Thyroid gland (tissue), 4 donors: ENCODE measurements at places on chromosomes 1 and 21.
A peak's percentile ranks its signal among the peaks of the same experiment; 100 is the strongest.

GRCh38 chr1:205947024-205947423, 3.8 kb upstream of the SLC26A9 start:
- no peak overlapping the region for H3K4me3 ChIP-seq
- no peaks in the 10 kb centered on the region for H3K36me3 ChIP-seq
- peak; percentile 83 for DNase-seq
- H3K27me3 ChIP-seq: no peaks in the 10 kb centered on the region
- H3K4me1 ChIP-seq: peaks cover 46% of the 10 kb centered on the region
- H3K27ac ChIP-seq: peak overlapping the region; percentile 65

DNA sequence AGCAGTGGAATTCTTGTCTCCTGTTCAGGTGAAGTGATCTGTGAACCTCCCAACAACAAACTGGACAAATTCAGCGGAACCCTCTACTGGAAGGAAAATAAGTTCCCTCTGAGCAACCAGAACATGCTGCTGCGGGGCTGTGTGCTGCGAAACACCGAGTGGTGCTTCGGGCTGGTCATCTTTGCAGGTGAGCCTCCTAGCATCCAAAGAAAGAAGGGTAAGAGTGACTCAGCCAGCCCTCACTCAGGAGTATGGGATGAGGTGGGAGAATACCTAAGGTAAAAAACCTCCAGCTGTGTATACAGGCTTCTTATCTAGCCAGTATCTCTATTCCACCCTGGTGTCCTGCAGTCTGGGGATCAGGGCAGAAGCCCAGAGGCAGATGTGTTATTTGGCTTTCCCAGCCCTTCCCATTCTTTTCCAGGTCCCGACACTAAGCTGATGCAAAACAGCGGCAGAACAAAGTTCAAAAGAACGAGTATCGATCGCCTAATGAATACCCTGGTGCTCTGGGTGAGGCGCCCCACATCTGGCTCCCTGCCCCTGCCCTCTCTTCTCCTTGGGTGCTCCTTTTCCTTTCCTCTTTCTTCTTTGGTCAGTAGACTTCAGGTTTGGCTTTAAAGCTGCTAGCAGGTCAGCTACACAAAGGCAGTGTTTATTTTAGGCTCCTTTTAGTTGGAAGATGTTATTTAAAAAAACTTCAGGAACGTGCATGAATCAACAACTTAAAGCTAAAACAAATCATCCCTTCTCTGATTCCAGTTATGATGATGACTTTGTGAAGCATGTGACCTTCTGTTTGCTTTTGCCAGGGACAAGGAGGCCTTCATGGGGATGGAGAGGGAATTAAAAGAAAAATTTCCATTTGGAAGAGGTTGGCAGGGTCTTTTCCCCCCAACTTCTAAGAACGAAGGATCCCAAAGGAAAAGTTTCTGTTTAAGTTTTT, 9.0 kb downstream of the ATP8B2 start:
- H3K36me3 ChIP-seq: peaks cover 15% of the 10 kb centered on the region
- peak; percentile 13 for DNase-seq
- peak overlapping the region; percentile 67 for H3K27ac ChIP-seq
- no peaks in the 10 kb centered on the region for H3K27me3 ChIP-seq
- H3K4me1 ChIP-seq: peaks cover 17% of the 10 kb centered on the region

GRCh38 chr1:174999936-175000696, at the start of gene CACYBP:
Gene CACYBP, plus strand, starts transcription at chr1:174999947. Its CDS starts 234 bp downstream, at chr1:175000181.
- DNase-seq: peak; percentile 53
- H3K4me1 ChIP-seq: peaks cover 18% of the 10 kb centered on the region
- H3K27me3 ChIP-seq: no peaks in the 10 kb centered on the region
- H3K36me3 ChIP-seq: no peaks in the 10 kb centered on the region
- peak within 1 kb of the TSS; percentile 91 for H3K4me3 ChIP-seq

GRCh38 chr1:67058761-67059160, 4.8 kb upstream of the SLC35D1 start:
- no peak overlapping the region for H3K4me3 ChIP-seq
- no peaks in the 10 kb centered on the region for H3K27me3 ChIP-seq
- H3K4me1 ChIP-seq: no peaks in the 10 kb centered on the region
- no peak overlapping the region for H3K27ac ChIP-seq
- H3K36me3 ChIP-seq: no peaks in the 10 kb centered on the region
- DNase-seq: no peak

- H3K4me3 ChIP-seq: no peak overlapping the region
- no peaks in the 10 kb centered on the region for H3K36me3 ChIP-seq
Measured at GRCh38 chr1:86516335-86516734, 30.5 kb upstream of the CLCA4 start.

GRCh38 chr1:53800621-53801020, 37.5 kb downstream of the NDC1 start:
- no peaks in the 10 kb centered on the region for H3K4me1 ChIP-seq
- H3K36me3 ChIP-seq: no peaks in the 10 kb centered on the region
- H3K27me3 ChIP-seq: no peaks in the 10 kb centered on the region
- H3K4me3 ChIP-seq: no peak overlapping the region
- no peak overlapping the region for H3K27ac ChIP-seq

DNA sequence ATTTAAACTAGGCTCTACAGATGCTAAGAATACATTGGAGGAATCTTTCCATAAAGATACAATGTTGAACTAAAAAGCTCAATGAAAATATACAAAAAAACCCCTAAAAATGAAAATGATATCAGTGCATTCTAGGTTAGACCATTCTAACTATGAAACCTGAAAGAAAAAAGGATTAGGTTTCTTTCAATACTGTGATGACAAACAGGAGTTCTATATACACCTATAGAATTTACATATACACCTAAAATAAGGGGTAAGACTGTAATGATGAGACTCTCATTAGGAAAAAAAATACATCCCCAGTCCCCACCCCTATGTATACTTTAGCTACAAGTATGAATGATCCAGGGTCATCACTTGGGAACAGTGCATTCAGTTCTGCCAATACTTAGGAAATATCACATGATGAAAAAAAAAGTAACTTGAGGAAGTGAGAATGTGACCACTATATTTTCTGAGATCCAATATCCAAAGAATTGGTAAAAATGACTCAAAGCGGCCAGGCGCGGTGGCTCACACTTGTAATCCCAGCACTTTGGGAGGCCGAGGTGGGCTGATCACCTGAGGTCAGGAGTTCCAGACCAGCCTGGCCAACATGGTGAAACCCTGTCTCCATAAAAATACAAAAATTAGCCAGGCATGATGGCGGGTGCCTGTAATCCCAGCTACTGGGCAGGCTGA, 26.3 kb downstream of the SELENOF start:
- no peak overlapping the region for H3K27ac ChIP-seq
- no peaks in the 10 kb centered on the region for H3K27me3 ChIP-seq
- DNase-seq: no peak
- H3K4me1 ChIP-seq: peaks cover 7% of the 10 kb centered on the region
- no peaks in the 10 kb centered on the region for H3K36me3 ChIP-seq

DNA sequence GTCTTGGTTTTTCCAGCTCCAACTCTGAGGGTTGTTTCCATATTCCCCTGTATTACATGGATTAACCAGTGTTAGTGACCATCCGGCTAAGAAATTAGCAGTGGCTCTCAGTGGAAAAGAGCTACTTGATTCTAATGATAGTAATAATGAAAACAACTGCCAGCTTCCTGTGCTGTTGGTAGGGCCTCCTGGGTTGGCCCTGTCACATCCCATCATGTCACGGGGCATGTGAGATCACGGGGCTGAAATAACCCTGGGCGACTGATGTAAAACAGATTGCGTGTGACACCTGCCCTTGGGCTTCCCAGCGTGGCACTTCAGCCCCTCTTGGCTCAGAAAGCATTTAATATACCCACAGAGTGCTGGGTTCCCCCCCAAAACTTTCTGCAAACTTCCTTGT, 149.0 kb downstream of the ROR1 start:
- H3K4me3 ChIP-seq: no peak overlapping the region
- H3K4me1 ChIP-seq: no peaks in the 10 kb centered on the region
- no peak overlapping the region for H3K27ac ChIP-seq
- no peak for DNase-seq
- no peaks in the 10 kb centered on the region for H3K27me3 ChIP-seq

DNA sequence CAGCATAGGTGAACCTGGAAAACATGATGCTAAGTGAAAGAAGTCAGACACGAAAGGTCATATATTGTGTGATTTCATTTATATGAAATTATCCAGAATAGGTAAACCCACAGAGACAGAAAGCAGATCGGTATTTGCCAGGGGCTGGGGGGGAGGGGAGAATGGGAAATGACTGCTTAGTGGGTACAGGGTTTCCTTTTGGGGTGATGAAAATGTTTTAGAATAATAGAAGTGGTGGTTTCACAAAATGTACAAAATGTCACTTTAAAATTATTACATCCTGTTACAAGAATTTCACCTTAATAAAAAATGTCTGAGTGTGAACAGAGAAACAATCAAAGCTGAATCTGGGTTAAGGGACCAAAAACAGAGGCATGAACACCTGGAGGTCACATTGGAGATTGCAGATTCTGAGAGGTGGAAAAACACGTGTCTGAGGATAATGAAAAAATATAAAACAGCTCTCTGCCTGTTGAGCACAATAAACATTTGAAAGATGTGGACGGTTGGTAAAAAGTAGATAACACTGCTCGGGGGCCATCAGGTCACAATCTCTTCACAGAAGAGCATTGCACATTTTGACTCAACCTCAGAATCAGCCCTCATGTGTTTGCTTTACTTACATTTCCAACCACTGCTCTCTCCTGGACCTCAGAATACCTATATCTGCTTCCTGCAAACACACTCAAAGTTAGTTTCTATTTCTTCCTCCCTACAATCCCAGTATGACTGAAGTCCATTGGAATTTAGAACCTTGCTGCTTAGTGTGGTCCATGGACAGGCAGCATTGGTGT, 3.2 kb downstream of the SLAMF6 start:
- no peaks in the 10 kb centered on the region for H3K4me1 ChIP-seq
- no peaks in the 10 kb centered on the region for H3K36me3 ChIP-seq
- H3K27me3 ChIP-seq: no peaks in the 10 kb centered on the region
- no peak overlapping the region for H3K4me3 ChIP-seq
- no peak for DNase-seq

DNA sequence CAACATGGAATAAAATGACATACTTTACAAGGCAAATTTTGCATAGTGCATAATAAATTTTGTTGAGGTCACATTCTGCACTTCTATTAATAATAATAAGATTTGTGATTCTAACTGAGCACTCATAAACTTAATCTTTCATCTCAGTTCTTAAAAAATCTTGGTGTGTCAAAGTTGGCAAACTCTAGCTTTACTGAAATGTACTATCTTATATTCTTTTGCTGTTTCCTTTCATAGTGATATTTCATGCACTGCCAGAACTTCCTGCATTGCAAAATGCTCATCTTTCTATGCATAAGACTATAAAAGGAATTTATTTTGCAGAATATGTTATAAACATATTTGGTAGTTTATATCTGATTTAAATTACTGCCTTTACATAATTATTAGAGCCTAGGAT, 797.6 kb downstream of the ADGRL2 start:
- H3K4me1 ChIP-seq: no peaks in the 10 kb centered on the region
- H3K27ac ChIP-seq: no peak overlapping the region
- H3K27me3 ChIP-seq: no peaks in the 10 kb centered on the region
- H3K36me3 ChIP-seq: no peaks in the 10 kb centered on the region
- no peak for DNase-seq

DNA sequence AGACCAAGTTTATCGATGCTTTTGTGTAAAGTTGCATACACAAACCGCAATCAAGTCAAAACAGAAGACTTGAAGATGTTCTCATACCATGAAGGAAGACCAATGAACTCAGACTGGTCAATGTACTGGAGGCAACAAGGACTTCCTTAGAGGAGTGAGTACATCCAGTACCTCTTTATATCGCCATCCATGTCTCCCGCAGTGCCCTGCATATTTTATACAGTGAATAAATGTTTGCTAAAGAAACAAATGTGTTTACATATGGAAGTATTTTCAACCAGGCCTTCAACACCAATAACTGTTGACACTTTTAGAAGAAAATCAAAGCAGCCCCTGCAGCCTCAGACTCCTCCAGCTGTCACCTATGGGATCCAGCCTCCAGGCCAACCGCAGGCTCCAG, 125.6 kb downstream of the SMYD3 start:
- H3K27ac ChIP-seq: no peak overlapping the region
- H3K4me3 ChIP-seq: no peak overlapping the region
- DNase-seq: no peak
- no peaks in the 10 kb centered on the region for H3K27me3 ChIP-seq
- no peaks in the 10 kb centered on the region for H3K4me1 ChIP-seq
- H3K36me3 ChIP-seq: no peaks in the 10 kb centered on the region

DNA sequence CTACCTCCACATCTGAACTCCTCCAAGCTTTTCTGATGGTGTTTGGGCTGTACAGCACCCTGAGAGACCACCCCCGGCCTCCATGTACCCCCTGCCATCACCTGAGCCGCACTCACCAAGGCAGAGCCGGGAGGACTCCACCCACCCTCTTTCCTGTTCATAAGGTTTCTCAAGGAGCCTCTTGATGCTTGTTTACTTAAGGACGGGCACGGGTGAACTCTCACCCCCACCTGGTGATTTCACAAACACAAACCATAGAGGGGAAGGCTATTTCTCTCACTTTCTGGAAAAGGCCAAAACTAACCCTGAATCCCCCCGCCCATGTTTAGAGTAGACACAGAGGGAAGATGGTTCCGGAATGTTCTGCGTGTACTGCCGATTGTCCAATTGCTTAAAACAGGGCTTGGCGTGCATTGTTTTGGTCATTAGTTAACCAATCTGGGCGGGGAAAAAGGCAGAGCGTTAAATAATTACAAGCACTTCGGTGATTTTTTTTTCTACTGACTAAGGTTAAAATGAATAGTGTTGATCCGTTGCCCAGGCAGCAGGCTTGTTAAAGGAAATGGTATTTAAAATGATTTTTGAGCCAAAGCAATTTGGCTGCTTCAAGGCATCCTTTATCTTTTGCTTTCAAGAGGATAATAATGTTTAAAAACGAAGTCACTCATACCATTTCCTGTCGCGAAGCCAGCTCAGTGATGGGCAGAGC, 279.8 kb upstream of the VAMP3 start:
- H3K4me1 ChIP-seq: peaks cover 34% of the 10 kb centered on the region
- peak overlapping the region; percentile 44 for H3K27ac ChIP-seq
- no peaks in the 10 kb centered on the region for H3K27me3 ChIP-seq
- no peak overlapping the region for H3K4me3 ChIP-seq

DNA sequence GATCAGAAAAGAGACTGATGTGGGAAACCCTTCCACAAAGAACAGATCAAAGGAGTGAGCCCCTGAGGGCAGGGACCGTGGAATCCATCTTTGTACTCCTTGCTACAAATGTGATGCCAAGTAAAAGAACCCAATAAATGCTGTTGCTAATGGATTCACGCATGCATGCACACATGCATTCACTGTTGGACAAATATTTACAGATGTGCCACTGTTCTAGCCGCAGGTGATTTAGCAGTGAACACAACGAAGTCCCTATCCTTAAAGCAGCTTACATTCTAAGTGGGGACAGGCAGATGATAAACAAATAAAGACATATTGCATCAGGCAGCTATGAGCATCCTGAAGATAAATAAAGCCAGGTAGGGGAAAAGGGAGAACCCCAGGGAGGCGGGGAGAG, 67.8 kb downstream of the ITPKB start:
- H3K27ac ChIP-seq: no peak overlapping the region
- no peaks in the 10 kb centered on the region for H3K36me3 ChIP-seq
- H3K4me1 ChIP-seq: peaks cover 1% of the 10 kb centered on the region
- no peaks in the 10 kb centered on the region for H3K27me3 ChIP-seq

- H3K27ac ChIP-seq: no peak within 1 kb of the TSS
- no peaks in the 10 kb centered on the region for H3K36me3 ChIP-seq
- peaks cover 40% of the 10 kb centered on the region for H3K4me1 ChIP-seq
- H3K27me3 ChIP-seq: peaks cover 42% of the 10 kb centered on the region
- no peak for DNase-seq
- H3K4me3 ChIP-seq: no peak within 1 kb of the TSS
Measured at GRCh38 chr1:6419804-6420453, at the start of gene HES2. Gene HES2, minus strand, starts transcription at chr1:6419919. Its CDS starts 99 bp downstream, at chr1:6419820.

- no peak for DNase-seq
- H3K36me3 ChIP-seq: no peaks in the 10 kb centered on the region
Measured at GRCh38 chr1:151147132-151147503, 687 bp upstream of the SEMA6C start.

GRCh38 chr1:73092383-73092782, 810.0 kb upstream of the NEGR1 start:
- no peaks in the 10 kb centered on the region for H3K36me3 ChIP-seq
- no peaks in the 10 kb centered on the region for H3K4me1 ChIP-seq
